ENCODE measurements at places on chromosomes 11 and 22. TPM values are rescaled to one million over a fixed set of nuclear protein-coding genes. Genes with fewer than 3 reads are reported as not detected.

GRCh38 chr11:57752954-57753353, 1.3 kb upstream of the BTBD18 start:
- no peak for DNase-seq

DNA sequence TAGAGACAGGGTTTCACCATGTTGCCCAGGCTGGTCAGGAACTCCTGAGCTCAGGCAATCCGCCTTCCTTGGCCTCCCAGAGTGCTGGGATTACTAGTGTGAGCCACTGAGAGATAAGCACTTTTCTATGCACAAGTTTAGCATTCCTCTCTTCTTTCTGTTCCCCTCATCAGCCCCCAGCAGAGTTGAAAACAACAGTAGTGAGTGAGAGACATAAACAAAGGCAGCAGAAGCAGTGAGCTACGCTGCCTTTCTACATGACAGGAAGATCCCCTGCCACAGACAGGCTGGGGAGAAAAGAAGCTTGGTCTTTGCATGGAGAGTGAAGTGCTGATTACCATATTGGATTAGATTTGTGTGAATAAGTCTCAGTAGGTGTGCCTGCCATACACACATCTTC, 392.0 kb upstream of the KIRREL3 start:
- DNase-seq: no peak

- DNase-seq: no peak
These were observed 90.5 kb downstream of the MYEOV start for GRCh38 chr11:69384251-69385143.

The GPHA2 gene
- total RNA-seq: not detected

The FERMT3 gene
- 5.4 TPM for total RNA-seq
